ENCODE measurements at places on chromosomes 1 and 21.

DNA sequence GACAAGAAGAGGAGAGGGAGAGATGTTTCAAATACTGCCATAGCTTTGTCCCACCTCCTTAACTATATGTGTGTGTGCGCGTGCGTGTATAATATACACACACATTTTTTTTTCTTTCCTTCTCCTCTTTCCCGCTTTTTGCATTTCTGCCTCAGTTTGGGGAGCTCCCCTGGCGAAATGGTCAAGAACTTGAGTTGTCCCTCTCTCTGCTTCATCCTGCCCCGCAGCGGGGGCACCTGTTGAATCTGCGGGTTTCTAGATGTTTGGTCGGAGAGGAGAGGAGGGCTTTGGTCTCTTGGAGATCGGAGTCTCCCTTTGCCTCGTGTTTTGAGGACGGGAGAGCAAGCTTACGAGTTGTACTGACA lies 504 bp downstream of the SCCPDH start:
- DNase-seq = peak; percentile 57

DNA sequence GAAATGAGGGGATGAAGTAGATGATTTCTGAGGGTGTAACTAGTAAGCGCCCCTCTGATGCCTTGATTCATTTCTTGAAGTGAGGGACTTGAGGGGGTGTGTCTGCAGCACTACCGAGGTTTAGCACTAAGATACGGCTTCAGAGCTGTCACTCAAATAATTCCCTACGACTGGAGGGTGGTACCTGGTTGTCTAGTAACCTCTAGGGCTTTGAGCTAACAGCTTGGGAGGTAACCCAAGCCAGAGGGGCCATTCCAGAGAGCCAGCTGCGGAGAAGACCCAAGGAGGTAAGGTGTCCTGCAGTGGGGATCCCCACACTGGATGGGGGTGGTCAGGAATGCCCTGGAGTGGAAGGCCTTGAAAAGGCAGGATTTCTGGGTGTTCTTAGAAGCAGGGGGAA lies at the start of gene TTC24:
TTC24 (plus strand) TSS at position 252 of the 400 bp plus-strand sequence. CDS start 1,642 bp downstream, outside the sequence.
- DNase-seq = no peak

- no peak for DNase-seq
These were observed 54.5 kb downstream of the RNF187 start for GRCh38 chr1:228541725-228542124.

- DNase-seq = no peak
These were observed 37.2 kb downstream of the PTPN14 start for GRCh38 chr1:214514032-214514818.

- DNase-seq = no peak
These were observed 42.6 kb downstream of the F13B start for GRCh38 chr1:197024460-197024859.

GRCh38 chr21:36075171-36075570 lies 5.3 kb downstream of the CBR1 start:
- no peak for DNase-seq

DNA sequence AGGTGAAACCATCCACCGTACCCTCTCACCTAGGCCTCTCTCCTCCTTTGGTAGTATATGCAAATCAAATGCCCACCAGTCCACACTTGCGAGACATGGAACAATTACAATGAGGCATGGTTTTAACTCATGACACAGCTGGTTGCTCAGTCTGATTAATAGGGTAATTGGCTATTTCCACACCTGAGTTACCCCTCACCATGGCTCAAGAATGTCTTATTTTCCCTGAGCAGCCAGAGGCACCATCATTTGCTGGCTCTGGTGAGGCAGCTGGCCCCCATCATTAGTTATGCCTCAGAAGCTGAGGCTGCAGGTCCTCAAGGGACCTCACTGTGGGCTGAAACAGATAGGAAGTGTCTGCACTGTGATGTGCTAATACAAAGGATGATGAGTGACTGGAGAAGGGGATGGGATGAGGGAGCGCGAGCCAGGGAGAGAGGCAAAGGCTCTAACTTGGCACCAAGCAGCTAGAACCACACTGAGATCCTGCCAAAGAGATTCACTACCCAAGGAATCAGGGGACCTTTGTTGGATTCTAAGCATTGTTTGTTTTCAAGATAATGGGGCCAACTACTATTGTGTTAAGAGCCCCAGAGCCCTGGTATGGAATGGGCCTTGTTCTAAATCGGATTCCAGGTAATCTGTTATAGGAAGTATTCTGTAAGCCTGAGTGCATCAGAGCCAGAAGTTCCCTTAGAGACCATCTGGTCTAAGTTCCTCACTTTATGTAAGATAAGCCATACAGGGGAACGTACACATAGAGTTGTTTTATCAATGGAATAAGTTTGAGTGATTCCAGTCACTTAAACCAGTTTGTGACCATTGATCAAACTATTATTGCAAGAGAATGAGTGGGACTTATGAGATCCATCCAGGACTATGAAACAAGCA lies 80.0 kb upstream of the CNTN2 start:
- DNase-seq = no peak

DNA sequence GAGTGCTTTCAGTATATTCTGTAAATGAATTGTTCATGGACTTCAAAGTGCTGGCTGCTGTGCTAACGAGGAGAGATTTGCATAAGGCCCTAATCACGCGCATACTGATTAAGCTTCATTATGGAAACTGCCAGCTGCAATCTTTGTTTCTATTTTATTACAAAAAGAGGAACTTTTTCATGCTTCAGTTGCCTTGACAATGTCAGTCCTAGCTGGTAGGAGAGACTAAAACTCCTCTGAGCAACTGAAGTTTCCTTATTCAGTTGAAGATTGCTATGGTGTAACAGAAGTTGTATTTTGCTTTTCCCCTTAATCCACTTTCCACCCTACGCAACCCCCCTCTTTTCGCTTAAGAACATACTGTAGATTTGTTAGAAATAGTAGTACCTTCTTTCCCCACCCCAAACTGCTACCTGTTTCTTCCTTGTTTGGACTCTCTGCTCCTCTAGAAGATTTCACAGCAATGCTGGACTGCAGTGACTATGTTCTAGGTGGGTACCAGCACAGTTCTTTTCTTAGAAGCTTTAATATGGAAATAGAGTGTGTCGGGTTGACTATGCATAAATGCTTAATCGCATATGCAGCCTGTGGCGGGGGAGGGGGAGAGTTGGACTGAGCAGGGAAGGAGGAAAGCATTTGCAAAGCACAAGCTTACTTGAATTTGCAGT lies 108.3 kb downstream of the POU2F1 start:
- no peak for DNase-seq

DNA sequence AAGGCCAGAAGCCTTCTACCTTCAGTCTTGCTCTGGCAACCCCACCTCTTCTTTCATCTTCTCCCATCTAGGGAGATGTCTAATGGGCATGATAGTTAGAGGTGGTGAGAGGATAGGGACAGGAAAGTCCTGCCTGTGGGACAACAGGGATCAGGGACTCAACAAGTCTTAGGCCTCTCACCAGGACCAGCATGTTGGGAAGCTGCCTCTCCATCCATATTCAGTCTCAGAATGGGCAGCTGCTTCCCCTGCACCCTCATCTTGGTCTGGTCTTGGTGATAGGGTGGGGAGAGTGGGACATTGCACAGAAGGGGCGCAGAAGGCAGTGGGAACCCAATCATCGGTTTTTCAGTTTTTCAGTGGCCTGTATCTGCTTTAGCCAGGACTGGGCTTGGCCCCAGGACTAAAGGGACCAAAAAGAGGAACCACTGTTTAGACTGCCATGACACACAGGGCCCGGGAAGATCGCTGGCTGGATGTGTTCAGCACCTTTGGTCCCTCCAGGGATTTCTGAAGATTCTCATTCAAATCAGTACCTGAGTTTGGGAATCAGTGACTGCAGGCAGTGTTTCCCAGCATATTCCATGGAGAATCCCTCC lies 12.7 kb downstream of the RHEX start:
- DNase-seq = no peak

- DNase-seq = peak; percentile 37
These were observed 3.9 kb upstream of the CDC42 start for GRCh38 chr1:22048351-22049192.

DNA sequence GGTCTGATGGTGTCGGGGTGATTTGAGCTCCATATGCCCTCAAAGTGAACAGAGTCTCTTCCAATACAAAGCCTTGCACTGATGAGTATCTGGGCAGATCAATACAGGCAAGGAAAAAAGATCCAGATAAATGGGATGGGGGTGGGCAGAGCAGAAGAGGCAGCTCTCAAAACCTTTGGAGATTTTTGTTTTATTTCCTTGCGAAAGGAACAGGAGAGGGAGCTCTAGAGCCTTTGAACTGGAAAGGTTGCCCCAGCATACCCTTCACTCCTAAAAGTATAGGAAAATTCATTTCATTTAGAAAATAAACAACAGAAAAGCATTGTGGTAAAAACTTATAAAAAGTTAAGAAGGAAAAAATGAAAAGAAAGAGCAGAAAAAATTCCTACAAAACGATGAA lies 31.4 kb upstream of the OLIG2 start:
- no peak for DNase-seq

GRCh38 chr1:33471416-33471815 lies 1.0 kb upstream of the ZSCAN20 start:
- DNase-seq = no peak

DNA sequence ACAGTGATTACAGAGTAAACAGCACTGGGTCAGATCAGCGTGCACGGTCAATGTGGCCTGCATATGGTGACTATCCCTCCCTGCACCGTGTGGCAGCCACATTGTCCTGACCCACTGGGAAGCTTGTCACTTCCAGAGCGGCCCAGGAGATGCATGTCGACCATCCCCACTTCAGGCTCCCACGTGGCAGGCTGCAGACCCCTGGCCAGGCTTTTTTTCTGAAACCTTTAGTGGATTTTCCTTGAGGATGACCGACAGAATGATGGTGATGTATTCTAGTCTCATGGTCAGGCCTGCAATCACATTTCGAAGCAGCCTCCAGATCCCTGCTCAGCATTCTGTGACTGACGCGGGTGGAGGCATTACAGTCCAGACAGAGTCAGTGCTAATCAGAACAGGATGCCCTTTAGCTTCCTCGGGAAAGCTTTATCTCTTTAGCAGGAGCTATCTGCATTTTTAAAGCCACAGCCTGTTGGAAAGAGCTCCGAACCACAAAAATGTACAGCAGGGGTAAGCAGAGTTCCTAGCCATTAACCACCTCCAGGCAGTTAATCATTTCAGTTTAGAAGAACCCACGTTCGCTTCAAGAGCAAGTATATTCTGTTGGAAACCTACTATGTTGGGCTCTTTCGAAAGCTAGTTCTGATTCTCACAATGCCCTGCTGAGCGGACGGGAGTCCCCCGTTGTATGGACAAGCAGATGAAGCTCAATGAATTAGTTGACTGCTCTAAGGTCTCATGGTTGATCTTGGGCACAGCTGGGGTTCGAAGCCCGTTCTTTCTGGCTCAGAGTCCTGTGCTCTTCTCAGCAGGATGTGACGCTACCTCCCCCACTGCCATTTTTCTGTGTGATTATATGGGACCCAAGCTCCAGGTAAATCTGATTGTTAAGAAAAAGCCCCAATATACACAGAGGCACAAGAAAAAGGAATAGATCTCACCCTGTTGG lies 56.5 kb downstream of the IRF2BP2 start:
- DNase-seq = no peak

- DNase-seq = no peak
These were observed 15.1 kb downstream of the ERRFI1 start for GRCh38 chr1:8011016-8011415.

- no peak for DNase-seq
These were observed 1.2 kb upstream of the PTTG1IP start for GRCh38 chr21:44874497-44875315.

DNA sequence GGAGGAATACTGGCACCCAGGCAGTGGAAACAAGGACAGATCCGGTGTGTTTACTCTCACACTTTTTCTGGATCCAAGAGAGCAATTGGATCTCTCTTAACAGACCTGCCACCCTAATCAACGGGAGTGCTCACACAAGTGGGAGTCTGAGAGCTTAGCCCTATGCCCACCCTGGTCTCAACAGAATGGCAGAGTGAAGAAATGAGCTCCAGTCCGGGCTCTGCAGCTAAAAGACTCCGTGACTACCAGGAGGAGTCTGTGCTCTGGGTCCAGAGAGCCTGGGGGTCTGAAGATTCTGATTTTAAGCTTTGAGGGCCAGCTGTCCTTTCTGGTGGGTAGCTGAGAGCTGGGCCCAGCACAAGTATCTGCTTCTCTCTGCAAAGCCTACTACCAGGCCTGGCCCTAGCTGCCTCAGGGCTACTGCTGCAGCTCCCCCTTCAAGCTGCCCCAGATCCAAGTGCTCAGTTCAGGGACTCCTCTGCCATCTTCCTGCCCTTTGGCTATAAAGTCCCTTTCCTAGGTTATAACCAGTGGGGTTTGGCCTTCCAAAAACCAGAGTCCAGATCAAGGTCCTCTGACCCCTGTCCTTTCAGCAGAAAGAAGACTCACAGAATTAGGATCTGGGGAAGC lies 3.9 kb downstream of the S100A9 start:
- DNase-seq = no peak

- DNase-seq = no peak
These were observed 13.4 kb upstream of the ASCL5 start for GRCh38 chr1:201140235-201140940.

GRCh38 chr1:96039910-96040309 lies 681.7 kb upstream of the PTBP2 start:
- no peak for DNase-seq

DNA sequence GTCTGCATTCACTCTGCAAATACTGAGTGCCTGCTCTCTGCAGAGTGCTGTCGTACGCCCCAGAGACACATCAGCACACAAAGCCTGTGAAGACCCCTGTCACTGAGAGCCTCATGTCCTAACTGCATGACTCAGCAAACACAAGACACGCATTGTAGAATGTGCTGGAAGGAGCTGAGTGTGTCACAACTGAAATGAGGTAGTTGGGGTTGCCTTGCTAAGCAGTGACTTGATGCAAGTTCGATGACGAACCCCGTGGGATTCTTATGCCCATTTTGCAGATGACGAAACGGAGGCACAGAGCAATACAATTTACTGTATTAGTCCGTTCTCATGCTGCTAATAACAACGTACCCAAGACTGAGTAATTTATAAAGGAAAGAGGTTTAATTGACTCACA lies 65.1 kb downstream of the RIPK4 start:
- no peak for DNase-seq

DNA sequence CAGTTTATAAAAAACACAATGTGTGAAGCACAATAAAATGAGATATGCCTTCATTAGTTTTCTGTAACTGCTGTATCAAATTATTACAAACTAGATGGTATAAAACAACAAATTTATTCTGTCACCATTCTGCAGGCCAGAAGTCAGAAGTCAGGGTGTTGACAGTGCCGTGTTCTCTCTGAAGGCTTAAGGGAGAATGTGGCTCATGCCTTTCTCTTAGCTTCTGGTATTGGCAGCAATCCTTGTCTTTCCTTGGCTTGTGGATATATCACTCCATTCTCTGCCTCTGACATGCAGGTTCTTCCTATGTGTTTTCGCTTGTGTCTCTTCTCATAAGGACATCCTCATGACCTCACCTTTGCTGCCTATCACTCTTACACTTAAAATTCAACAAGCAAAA lies 10.1 kb downstream of the NEK7 start:
- DNase-seq = no peak

GRCh38 chr1:86913399-86913895 lies 479 bp downstream of the SELENOF start:
- DNase-seq = no peak

Data from HuH-7 (cell line).